ENCODE measurements at places on chromosomes 2 and 18.

- DNase-seq, result no peak
Measured at GRCh38 chr2:144434425-144435222, 85.3 kb downstream of the ZEB2 start.

GRCh38 chr2:231810905-231811304 is 24.7 kb downstream of the COPS7B start:
- DNase-seq, result no peak

DNA sequence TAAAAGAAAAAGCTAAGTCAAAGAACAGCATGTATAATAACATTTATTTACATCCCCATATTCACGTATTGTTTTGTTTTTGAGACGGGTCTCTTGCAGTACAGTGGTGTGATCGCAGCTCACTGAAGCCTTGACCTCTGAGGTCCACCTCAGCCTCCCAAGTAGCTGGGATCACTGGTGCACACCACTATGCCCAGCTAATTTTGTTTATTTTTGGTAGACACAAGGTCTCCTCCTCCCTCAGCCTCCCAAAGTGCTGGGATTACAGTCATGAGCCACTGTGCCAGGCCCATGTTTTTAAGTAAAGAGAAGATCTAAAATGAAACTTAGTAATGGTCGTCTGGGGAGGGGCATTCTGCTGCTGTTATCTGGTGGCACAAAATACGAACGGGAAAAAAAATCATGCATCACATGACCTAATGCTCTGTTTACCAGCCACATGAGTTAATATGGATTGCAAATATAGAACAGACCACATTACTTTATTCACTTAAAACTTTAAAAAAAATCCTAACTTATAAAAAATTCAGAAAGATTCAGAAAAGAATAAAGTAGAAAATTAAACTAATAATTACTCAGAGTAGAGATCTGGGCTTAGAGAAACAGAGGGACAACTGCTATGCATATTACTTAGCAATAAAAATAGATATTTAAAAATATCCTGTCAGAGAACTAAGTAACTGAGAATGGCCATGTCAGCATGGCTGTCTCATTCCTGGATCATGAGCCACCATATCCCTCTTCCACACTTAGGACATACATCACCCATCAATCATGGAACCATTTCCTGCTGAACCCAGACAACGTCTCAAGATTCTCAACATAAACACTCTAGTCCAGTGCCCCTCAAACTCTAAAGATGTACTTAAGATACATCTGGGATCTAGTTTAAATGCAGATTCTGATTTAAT is 7.3 kb downstream of the MMADHC start:
- DNase-seq, result no peak

DNA sequence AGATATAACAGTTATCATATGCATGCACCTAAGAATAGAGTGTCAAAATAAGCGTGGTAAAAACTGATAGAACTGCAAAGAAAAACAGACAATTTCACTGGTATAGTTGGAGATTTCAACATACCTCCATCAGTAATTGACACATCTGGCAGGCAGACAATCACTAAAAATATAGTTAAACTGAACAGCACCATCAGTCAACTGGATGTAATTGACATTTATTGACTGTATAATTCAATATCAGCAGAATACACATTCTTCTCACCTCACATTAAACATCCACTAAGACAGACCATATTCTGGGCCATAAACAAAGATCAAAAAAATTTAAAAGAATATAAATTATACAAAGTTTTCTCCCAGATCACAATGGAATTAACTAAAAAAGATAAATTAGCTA is 378.5 kb upstream of the RGPD4 start:
- DNase-seq, result no peak

- no peak for DNase-seq
Measured at GRCh38 chr2:206408323-206409320, 34.7 kb upstream of the ADAM23 start.

DNA sequence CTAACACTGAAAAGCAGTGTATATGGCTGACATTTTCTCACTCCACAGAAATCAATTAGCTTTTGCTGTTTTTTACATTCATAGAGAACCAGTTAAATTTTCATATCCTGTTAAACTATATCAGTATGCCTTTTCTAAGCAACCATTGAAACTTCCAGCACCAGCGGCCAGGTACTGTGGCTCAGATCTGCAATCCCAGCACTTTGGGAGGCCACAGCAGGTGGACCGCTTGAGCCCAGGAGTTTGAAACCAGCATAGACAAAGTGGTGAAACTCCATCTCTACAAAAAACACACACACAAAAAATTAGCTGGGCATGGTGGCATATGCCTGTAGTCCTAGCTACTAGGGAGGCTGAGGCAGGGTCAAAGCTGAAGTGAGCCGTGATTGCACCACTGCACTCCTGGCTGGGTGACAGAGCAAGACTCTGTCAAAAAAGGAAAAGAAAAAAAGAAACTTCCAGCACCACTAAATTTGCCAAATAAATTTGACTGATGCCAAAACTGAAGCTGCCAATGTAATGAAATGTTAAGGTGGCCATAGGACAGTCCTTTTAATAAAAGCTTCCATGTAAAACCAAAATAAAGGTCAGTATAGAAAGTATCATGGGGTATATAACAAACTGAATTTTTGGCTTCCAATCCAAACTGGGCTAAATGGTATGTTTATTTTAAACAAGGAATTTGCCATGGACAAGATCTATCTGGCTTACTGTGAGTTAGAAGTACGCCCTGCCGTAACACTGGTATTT is 3.5 kb downstream of the SFT2D3 start:
- no peak for DNase-seq

GRCh38 chr18:179499-179898 is 21.1 kb downstream of the USP14 start:
- no peak for DNase-seq

DNA sequence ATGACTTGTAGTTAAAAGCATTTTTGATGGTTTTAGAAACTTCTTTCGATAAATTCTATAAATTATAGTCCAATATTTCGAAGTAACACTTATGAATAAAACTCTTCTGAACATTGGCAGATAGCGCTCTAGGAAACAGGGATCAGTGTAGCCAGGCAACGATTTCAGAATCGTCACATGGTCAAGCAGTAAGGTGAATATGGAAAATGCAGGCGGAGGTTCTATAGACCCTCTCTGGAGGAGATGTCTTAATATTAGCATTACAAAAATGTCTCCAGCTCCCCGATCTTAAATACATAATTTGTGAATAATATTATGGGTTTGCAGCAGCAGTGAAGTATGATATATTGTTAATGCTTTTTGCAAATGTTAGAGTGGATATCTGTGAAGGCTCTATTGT is 310.3 kb downstream of the SS18 start:
- DNase-seq, result no peak

DNA sequence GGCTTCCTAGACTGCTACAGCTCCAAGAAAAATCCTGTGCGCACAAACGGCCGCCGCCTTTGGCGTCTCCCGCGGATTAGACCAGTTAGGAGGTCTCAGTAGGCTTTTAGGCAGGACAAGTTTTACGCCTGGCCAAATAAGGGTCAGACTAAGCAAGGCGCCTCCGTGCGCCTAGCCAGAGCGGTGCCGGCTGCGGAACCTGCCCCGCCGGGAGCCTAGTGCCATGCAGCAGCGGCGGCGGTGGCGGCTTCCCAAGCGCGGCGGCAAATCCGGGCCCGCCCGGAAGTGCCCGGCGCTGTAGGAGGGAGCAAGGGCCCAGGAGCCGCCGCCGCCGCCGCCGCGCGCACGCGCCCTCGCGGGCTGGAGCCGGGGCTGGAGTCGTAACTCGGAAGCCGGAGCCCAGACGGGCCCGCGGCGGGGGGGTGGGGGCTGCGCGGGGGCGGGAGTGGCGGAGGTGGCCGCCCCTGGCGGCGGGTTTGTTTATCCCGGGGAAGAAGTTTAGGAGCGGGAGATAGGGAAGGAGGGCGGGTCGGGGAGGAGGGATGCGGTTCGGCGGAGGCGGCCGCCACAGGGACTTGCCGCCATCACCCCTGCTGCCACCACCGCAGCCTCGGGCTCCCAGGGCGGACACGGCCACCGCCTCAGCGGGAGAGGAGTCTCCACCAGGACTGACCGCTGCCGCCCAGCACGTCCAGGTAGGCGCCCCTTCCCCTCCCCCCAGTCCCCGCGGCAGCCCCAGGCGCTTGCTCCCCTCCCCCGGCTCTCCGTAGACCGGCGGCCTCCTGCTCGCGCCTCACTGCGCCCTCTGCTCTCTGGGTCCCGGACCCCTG is at the start of gene SPOPL:
SPOPL (plus strand) TSS at position 346 of the 830 bp plus-strand sequence. CDS start 48,447 bp downstream, outside the sequence.
- DNase-seq, result peak; percentile 88

DNA sequence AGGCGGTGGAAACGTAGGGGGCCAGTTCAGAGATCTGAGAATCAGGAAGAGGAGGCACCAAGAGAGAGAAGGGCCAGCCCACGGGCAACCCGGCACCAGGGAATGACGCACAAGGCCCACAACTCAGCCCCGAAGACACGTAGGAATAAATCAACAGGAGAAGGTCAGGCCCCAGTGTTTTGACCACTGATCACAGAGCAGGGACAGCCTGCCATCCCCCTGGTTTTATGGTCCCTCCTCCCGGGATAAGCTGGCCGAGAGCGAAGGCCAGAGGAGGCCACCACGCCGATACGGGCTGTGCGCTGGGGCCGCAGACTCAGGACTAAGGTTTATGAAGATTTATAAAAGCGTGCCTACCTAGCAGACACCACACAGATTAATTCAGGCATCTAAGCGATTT is 341.4 kb downstream of the ZNF516 start:
- no peak for DNase-seq

GRCh38 chr2:222598611-222599010 is 57.3 kb downstream of the FARSB start:
- no peak for DNase-seq

- DNase-seq, result peak; percentile 43
Measured at GRCh38 chr2:218217360-218218267, 625 bp downstream of the ARPC2 start.

- DNase-seq, result no peak
Measured at GRCh38 chr18:69612242-69612641, 211.6 kb downstream of the DOK6 start.

GRCh38 chr2:15594291-15595256 is 2.9 kb downstream of the DDX1 start:
- no peak for DNase-seq

- no peak for DNase-seq
Measured at GRCh38 chr18:59358414-59358711, 702 bp downstream of the LMAN1 start.

DNA sequence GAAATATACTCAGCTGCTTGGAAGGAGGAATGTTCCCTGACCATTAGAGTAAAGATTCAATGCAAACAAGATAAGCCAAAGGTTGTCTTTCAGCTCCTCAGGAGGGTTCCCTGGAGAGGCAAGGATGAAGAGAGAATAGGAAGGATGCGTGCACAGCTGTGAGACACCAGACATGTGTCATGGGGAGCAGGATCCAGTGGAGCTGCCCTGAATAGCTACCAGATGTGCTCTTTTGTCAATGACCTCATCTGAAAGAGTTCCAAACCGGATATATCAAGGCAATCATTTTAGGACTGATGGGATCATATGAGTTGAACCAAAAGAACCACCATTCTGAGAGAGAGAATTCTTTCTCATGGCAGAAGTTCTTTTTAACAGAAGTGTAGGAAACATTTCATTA is 490.6 kb downstream of the IRS1 start:
- DNase-seq, result no peak

GRCh38 chr2:165163761-165164160 is 40.1 kb downstream of the SCN3A start:
- no peak for DNase-seq

DNA sequence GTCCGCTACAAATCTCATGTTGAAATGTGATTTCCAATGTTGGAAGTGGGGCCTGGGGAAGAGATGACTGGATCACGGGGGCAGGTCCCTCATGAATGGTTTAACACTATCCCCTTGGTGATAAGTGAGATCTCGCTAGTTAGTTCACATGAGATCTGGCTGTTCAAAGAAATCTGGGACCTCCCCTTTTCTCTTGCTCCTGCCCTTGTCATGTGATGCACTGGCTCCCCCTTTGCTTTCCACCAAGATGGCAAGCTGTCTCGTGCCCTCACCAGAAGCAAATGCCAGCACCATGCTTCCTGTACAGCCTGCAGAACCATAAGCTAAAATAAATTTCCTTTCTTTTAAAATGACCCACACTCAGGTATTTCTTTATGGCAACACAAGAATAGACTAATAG is 57.3 kb upstream of the C2orf15 start:
- DNase-seq, result no peak

- DNase-seq, result no peak
Measured at GRCh38 chr2:191231995-191232394, 13.2 kb upstream of the MYO1B start.

- DNase-seq, result no peak
Measured at GRCh38 chr2:45839508-45840251, 188.2 kb downstream of the PRKCE start.

GRCh38 chr2:102315921-102316320 is 4.6 kb downstream of the IL1RL1 start:
- no peak for DNase-seq

- DNase-seq, result no peak
Measured at GRCh38 chr2:143177096-143177786, 48.0 kb downstream of the ARHGAP15 start.

DNA sequence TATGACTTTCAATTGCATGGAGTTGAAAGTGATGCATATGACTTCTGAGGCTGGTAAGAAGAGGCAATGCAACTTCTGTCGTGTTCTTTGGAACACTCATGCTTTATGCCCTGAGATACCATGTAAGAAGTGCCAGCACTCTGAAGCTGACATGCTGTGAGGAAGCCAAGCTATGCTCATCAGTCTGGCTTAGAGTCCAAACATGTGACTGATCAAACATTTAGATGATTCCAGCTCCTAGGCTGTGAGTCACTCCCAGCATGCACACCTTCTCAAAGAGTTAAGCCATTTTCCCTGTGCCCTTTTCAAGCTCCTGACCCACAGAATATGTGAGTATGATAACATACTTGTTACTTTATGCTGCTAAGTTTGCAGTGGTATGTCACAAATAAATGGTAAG is 15.8 kb upstream of the VRK2 start:
- no peak for DNase-seq

DNA sequence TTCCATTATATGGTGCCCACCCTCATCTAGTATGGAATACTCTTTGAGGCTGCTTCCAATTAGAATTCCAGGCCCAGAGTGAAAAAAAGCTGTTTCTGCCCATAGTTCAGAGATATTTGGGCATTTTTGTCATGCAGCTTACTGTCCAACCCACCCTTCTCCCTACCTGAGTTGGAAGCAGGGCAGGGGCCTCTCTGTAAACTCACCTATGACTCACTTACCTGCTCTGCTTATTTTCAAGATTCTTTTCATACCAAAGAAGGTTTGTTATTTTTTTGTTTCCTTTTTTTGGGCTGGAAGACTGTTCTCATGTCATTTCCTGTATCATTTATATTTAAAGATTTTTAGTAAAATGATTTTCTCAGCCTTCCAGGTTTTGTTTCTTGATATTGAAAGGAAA is 38.4 kb upstream of the PPP1R1C start:
- no peak for DNase-seq

- no peak for DNase-seq
Measured at GRCh38 chr18:59520562-59521355, 161.7 kb upstream of the LMAN1 start.

GRCh38 chr2:64234150-64234549 is 89.9 kb upstream of the PELI1 start:
- no peak for DNase-seq

Measured in BE2C (cell line).